ENCODE measurements at places on chromosomes 1 and 21.

DNA sequence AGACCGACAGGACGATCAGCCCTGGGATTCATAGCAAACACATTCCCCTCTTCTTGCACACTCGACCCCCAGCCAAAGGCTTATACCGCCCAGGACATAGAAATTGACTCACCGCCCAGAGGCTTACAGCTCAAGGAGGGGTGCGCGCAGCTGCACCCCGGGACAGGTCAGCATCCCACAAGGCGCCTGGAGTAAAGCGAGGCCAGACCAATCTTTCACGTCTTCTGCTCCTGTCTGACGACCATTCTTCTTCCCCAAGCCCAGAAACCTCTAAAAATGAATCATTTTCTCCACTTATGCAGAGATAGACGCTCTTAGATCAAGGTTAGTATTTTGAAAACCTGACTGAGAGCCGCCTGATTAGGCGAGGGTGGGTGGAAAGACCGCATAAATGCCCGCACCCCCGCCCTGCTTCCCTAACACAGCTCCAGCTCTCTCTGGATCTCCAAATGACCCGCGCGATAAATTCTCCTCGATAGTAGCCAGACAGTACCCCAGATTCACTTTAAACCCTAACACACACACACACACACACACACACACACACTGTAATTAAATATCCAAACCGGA is 1.9 kb upstream of the LHX8 start:
- no peak for DNase-seq

DNA sequence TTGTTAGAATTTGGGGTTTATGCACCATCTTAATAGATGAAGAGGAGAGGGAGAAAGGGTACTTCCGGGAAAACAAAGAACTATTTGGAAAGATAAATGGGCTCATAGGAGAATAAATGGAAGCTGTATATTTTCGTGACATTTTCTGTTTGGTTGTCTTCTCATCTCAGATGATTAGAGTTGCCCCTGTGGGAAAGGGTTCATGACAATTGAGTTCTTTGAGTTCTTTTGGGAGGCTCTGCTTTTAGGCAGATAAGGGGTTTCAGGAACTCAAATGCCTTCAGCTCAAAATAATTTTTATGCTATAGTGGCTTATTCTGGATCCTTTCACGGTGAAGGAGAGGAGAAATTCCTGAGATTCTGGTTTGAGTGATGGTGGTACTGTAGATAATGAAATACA is 63.6 kb downstream of the CAMTA1 start:
- no peak for DNase-seq

DNA sequence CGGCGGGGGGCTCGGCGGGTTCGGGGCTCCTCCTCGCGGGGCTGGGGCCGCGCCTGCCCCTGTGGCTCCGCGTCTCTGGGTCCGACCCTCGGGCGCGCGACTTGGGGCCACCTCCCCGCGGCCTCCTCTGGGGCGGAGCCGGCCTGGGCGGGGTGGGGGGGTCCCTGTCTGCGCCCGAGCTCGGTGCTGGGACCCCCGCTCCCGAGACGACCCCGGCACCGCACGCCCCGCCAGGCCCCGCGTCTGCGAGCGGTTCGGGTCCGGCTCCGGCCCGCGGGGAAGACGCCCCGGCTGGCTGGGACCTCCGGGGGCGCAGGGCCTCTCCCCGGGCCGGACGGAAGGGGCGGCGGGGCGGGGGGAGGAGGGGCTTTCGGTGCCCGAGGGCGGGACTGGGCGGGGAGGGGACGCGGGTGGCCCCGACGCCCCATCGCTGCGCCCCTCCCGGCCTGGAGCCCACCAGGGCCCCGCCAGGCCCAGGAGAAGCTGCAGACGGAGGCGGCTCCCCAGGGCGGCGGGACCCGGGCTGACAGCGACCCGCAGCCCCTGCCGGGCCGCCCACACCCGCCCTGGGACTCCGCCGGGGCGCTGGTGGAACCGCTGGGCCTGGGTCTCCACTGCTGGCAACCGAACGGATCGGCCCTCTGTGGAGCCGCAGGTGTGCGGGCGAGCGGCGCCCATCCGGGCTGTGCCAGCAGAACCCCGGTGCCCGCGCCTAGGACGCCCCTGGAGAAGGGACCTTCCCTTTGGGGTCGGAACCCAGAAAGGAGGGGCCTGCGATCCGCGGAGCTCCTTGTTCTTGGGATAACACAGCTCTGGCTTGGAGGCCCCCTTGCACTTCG is 610 bp downstream of the COL6A2 start:
- DNase-seq, result no peak

GRCh38 chr1:172002725-172003345 is 161.5 kb downstream of the DNM3 start:
- DNase-seq, result no peak

GRCh38 chr1:111600886-111601386 is 18.7 kb upstream of the RAP1A start:
- no peak for DNase-seq

DNA sequence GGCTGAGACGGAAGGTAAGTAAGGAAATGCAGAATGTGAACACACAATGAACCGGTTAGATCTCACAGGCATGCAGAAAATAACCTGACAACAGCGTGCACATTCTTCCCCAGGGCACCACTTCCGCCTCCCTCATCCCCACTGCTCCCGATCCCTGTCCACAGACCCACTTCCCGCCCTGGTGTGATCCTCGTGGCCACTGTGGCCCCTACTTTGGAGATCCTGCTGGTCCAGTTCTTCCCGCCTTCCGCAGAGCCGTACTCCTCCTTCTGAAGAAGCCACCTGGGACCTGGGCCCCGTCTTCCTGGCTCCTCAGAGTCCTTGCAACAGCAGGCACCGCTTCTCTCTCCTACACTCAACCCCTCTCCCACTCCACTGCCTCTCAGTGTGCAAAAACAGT is 1.4 kb upstream of the GSTM4 start:
- no peak for DNase-seq

- DNase-seq, result no peak
These were observed 15.9 kb upstream of the SLC6A9 start for GRCh38 chr1:44047131-44047530.

DNA sequence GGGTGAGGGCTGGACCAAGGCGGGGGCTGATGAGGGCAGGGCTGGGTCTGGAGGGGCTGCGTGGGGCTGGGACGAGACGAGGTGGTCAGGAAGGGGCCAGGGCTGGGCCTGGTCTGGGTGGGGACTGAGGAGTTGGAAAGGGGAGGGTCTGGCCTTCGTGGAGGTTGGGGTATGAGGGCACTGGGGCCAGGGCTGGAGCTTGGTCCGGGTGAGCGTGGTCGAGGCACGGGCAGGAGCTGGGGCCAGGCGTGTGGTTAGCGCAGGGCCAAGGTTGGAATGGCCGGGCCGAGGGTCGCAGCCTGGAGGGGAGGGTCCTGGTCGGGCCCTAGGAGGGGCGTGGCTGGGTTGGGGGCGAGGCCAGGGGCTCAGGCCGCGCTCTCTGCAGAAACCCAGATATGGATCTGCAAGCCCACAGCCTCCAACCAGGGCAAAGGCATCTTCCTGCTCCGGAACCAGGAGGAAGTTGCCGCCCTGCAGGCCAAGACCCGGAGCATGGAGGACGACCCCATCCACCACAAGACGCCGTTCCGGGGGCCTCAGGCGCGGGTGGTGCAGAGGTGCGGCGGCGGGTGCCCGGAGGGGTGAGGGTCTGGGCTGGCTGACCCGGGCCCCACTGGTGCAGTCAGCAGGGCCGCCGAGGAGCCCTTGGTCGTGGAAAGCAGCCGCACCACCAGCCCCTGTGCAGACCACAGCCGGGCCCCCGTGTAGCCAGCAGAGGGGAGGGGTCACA is 9.0 kb downstream of the TTLL10 start:
- DNase-seq, result no peak

DNA sequence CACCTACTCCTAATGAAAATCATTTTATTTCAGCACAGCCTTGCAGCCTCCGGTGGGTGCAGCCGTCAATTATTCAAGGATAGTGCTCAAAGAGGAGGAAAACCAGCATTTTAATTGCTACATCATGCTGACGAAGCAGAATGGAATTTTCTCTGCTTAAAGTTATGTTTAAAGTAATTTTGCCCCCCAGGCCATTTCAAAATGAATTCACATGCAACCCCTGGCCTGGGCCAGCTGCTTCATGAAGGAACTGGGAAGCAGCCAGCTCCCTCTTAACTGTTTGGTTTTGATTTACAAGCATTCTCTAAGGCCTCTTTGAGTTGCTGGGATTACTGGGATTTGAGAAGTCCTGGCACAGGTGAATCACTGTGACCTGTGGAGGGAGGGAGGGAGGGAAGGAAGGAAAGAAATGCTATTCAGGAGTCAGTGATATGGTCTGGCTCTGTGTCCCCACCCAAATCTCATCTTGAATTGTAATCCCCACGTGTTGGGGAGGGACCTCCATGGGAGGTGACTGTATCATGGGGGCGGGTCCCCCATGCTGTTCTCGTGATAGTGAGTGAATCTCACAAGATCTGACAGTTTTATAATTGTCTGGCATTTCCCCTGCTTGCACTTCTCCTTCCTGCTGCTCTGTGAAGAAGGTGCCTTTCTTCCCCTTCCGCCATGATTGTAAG is 66.0 kb downstream of the PGBD5 start:
- no peak for DNase-seq

DNA sequence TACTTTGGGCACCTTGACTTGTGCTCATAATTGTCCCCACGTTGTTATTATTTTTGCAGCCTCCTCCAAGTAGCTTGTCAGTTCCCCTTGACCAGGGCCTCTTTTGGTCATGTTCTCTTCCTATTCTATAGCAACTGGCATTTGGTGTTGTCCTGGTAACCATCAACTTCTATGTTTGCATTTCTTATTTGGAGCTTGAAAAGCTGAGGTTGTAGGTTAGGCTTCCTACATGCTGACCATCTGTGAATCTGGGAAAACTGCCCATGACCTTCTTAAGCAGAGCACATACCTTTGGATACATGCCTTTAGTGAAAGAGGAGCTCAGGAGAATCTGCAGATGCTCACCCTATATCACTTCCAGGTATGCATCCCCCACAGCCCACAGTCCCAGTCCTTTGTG is 160.8 kb downstream of the HHAT start:
- no peak for DNase-seq

DNA sequence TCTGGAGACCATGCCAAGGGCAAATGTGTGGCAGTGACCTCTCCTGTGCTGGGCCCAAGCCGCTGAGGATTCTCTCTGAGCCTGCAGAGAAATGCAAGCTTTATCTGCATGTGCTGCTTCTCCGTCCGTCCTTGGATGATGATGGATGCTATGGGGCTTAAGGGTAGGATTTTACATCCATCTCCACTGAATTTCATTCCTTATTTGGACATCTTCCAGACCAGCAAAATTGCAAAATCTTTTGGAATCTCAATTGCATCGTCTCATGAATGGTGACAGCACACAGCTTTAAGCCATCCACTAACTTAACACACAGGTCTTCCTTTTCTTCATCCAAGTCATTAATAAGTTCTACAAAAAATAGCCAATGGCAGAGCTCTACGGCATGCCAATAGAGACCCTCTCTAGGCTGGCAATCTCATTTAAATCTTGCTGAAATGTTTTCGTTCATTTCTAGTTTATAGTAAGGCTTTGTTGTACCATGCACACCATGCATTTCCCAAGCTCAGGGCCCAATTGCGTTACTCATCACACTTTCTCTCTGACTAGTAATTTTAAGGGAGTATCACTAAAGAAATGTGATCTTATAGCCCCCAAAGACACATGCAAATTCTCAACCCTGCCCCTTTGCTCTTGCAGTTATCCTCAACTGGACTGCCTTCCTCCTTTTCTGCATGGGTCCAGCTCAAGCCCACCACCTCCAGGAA is 11.1 kb downstream of the BATF3 start:
- no peak for DNase-seq

- DNase-seq, result no peak
These were observed 78.1 kb downstream of the DHRS3 start for GRCh38 chr1:12539705-12540579.

DNA sequence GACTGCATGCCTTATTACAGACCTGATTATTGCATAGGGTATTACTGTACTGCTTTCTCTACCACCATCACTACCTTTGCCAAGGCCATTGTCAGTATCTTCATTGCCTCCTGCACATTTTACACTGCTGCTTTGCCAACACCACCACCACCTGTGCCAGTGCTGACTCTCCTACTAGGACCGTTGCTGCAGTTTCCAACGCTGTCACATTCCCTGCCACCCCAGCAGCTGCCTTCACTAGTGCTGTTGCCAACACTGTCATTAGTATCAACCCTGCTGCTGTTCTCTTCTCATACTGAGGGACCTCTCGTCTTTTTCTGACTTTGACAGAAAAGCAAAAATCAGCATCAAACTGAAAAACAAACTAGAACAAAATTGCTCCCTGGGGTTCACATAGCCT is 394.9 kb upstream of the B3GALT2 start:
- DNase-seq, result no peak

- peak; percentile 59 for DNase-seq
These were observed 20.3 kb downstream of the STK40 start for GRCh38 chr1:36365381-36365780.

- DNase-seq, result no peak
These were observed 560.6 kb upstream of the BEND5 start for GRCh38 chr1:49337251-49337650.

DNA sequence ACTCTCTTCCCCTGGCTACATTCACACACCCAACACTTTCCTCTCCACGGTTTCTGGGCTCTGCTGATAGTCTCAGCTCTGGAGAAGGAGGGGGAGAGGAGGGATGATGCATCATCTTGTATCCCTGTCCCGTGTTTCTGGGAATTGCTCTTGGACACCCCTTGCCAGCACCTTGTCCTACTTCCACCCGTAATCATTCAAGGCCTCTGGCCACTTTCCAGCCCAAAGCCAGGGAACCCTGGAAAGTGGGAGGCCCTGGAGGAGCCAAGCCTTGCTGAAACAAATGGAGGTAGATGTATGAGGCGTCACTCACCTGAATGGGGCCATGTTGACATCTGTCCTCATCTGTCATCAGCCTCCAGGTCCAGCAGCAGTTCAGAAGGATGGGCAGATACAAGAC is 4.4 kb downstream of the PLEKHO1 start:
- no peak for DNase-seq

DNA sequence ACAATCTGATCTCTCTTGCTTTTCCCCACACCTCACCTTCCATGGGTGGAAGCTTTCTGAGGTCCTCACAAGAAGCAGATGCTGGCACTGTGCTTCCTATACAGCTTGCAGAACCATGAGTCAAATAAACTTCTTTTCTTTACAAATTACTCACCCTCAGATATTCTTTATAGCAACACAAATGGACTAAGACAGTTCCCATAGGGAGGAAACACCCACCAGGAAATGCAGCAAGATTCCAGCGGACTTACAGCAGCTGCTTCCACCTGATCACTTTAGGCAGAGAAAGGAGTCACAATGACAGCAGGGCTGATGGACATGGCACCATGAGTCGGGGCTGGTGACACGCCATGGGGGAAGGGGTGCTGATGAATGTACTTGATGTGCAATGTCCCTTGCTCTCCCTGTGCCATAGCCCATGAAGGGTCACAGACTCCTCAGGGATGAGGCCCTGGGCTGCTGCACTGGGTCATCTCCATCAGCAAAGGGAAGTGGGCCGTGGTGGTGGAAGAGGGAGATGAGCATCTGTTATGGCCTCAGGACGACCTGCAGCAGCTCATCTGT is 53.9 kb downstream of the PRSS38 start:
- no peak for DNase-seq

- DNase-seq, result no peak
These were observed 91.7 kb upstream of the IVNS1ABP start for GRCh38 chr1:185408700-185409270.

Data from amygdala (tissue), 56 donors.